ENCODE measurements at places on chromosomes 12 and 14.

- no peak for DNase-seq
These were observed 818 bp upstream of the HHIPL1 start for GRCh38 chr14:99644035-99644587.

GRCh38 chr12:85058339-85058738 lies 22.2 kb downstream of the LRRIQ1 start:
- DNase-seq: peak; percentile 13

DNA sequence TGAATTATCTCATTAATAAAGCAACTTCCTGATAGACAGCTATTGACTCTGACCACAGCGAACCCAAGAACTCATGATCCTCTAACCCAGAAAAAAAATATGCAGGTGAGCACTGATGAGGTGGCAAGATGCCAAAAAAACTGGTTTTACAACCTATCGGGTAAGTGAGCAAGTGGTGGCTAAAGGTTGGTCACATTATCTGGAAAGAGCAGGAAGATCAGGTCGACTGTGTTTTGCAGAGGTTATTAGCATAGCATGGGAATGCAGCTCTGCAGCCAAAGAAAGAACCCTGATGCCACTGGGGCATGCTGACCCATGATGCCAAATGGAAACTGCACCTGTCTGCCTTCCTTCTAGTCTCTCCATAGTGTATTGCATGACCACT lies 23.5 kb downstream of the BHLHE41 start:
- no peak for DNase-seq

DNA sequence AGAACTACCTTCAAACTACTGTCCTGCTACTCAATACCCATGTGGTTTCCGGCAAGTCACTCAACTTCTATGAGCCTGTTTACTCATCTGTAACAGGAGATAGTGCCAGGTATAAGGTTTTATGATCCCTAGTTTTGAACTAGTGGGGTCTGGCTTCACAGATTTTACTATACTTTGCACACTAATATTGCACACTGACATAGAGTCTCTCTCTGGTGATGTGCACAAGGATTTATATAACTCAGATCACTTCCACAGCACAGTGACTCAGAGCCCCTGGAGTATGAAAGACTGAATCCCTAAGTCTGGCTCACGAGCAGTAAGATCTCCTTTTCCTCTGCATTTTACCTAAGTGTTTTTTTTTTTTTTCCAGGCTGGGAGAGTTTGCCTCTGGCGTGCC lies 69.7 kb upstream of the SLC38A2 start:
- DNase-seq: no peak

GRCh38 chr12:78406213-78406612 lies 458.4 kb upstream of the SYT1 start:
- no peak for DNase-seq

DNA sequence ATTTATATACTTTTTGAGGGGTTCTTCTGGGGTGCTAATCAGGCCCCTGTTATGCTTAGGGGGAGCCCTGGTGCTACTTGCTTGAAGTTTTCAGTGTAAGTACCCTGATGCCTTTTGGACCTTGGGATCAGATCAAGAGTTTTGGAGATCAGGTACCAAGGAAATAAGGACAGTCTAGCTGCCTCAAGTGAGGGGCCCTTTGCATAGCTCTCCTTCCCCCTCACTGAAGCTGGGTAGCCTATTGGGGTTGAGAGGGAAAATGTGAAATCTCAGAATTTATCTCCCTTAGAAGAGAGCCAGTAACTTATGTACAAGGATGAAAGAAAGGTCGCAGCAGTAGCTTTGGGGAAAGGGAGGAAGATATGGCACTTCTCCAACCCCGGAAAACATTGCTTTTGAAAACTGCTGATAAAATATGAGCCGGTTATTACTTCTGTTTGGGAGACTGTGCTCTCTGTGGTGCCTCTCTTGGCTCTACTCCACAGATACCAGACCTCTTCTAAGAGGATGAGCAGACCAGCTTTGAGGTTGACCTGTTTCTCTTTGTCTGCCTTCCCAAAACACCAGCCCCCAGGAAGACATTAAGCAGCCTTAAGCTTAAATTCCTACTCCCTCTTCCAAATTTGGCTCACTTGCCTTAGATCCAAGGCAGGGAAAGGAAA lies 8.8 kb upstream of the AMHR2 start:
- no peak for DNase-seq

GRCh38 chr14:105865904-105866840 lies 339.8 kb downstream of the TMEM121 start:
- DNase-seq: no peak

GRCh38 chr12:113861708-113862312 lies 104.3 kb downstream of the RBM19 start:
- peak; percentile 54 for DNase-seq

GRCh38 chr12:128938886-128939285 lies 85.6 kb downstream of the GLT1D1 start:
- no peak for DNase-seq

DNA sequence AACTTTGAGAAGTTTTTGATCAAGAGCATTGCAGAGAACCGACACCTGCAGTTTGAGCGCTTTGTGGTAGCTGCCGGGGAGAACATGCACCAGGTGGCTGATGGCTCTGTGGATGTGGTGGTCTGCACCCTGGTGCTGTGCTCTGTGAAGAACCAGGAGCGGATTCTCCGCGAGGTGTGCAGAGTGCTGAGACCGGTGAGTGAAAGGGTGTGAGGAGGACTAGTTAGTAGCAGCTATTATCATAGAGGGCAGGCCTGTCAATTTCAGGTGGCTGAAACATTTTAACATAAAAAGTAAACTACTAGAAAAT lies 27.0 kb upstream of the HIGD1C start:
- no peak for DNase-seq

DNA sequence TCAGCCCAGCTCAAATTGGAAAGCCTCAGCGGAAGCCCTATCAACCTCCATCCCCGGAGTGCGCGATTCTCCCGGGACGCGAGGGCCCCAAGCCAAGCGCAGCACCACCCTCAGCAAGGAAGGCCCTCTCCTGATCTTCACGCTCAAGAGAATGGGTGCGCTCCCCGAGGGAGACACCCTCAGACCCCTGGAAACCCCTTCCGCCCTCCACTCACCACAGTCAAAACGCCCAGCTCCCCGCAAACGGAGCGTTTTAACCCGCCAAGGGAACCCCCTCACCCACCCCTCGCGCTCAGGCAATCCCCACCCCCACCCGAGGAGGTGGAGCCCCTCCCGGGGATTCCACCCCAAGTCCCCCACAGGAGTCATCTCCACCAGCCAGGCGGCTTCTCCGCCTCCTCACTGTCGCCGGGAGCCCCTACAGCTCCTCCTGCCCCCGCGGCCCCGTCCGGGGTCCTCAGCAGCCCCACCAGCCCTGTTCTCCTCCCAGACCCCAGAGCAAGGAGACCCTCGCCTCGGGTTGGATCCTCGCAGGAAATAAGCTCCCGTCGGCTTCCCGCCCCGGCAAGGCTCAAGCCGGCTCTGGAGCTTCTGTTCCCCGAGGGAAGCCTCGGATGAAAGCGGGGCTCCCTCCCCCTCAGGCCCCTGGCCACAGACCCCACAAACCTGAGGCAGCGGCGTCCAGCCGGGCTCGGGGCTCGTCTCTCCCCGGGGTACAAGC lies 507 bp downstream of the BAZ2A start:
- DNase-seq: peak; percentile 29

DNA sequence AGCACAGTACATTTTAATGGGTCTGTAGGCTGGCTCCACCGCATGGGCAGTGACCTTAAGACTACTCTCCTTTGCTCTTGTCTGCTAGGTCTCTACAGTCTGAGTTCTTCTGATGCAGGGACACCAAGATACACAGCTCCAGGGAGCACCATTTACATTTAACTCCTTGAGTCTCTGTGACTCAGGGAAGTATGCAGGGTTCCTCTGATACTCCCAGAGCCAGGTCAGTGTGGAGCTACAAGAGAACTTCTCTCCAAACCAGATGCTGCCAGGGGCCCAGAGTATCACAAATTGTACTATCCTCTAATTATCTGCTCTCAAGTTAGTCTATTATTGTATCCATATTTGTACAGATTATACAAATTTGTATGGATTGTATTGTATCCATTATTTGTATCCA lies 15.2 kb downstream of the ZFP36L1 start:
- no peak for DNase-seq

DNA sequence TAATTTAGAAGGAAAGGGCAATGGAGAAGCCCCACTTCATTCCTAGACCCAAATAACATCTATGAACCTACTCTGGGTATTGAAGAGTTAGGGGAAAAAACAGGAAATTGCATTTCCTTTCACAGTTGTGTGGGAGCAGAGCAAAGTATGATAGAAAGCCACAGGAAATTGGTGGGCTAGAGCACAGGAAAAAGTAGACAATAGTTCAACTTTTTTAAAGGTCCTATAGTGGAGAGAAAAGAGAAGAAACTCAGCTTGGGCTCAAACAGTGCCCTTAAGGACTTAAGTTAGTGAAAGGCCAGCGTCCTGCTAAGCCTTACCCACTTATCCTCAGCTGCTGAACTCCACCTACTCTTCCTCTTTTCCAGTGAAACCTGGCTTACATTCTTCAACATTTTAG lies 258.1 kb downstream of the DPY19L2 start:
- peak; percentile 24 for DNase-seq

DNA sequence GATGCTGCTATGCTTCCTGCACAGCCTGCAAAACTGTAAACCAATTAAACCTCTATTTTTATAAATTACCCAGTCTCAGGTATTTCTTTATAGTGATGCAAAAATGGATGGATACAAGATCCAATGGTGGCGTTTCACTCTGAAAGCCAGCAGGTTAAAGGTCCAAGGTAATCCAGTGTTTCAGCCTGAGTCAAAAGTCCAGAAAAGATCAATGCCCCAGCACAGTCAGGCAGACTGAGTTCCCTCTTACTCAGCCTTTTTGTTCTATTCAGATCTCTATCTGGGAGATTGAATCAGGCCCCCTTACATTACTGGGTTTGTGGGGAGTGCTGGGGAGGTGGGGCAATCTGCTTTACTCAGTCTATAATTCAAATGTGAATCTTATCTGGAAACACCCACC lies 464.5 kb downstream of the GXYLT1 start:
- no peak for DNase-seq

- peak; percentile 80 for DNase-seq
These were observed 103.5 kb upstream of the BCAT1 start for GRCh38 chr12:25052196-25052913.

DNA sequence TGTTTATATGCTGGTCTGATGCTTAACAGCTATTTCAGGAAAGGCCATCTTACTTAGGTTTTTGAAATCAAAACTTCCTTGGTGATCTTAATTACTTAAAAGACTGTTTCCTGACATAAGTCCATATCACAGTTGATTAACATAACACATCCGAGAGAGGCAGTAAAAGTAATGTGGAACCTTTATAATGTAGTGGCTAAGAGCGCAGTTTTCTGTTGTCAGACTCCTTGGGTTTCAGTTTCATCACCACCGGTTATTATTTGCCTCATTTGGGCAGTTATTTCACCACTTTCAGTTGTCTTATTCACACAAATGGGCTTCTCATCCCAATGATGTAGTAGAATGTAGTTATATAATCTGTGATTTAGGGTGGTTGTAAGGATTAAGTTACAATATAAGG lies 30.9 kb downstream of the TBC1D15 start:
- DNase-seq: peak; percentile 55

DNA sequence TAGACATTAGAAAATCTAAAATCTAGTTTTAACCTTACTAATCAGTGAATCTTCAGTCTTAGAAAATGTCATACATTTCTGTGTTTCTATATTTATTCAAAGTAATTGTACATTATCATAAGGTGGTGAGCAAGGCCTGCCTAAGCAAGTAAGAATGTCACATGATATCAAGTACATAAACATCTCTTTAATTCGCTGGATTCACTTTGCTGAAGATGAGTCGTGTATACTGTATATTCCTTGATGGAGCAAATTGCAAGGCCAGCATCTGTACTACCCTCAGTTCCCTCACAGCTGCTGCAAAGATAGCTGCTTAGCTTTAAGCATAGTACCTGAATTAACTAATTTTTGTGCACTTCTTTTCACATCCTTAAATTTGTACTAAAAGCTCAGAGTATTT lies 8.5 kb upstream of the AK7 start:
- DNase-seq: no peak

- no peak for DNase-seq
These were observed 48.9 kb downstream of the SMOC1 start for GRCh38 chr14:69928111-69928523.

Measured in inflammatory macrophage treated with lipopolysaccharide for 1 hour (primary cell).